Activated CD8-positive, alpha-beta T cell treated with anti-CD3 and anti-CD28 coated beads for 36 hours (primary cell): ENCODE measurements at places on chromosomes 2 and 18. TPM values are rescaled to one million over a fixed set of nuclear protein-coding genes. Genes with fewer than 3 reads are reported as not detected.

DNA sequence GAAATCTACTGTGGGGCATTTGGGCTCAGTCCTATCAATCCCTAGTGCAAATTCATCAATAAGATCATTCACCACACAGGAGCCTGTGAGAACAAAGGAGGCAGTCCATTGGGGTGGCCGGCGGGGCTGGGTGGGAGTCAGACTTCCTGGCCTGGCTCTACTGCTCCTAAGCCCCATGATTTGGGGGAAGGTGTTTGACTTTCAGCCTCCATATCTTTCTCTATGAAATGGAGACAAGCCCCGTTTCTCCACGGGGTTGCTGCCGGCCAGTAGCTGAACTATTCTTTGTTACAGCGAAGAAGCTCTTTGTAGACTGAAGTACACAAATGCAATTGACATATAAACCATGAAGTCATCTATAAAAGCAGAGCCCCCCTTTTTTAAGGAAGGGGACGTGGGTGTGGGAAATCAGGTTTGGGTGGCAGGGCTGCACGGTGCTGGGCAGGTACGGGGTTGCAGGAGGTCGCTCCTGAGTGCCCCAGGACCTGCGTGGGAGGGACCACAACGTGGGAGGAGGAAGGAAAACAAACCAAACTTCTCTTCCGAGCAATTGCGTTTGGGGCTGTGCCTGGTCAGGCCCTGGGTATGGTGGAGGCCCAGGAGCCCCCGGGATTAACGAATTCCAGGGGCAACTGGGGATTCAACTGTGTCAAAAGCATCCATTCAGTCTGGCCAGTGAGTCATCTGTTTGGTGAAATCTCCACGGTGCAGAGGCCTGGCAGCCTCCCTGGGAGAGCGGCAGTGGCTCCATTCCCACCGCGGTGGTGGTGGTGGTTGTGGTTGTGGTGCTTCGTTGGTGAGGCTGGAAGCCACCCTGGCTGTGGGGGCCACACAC, 18.2 kb downstream of the FBLN7 start:
- H3K4me1 ChIP-seq: peaks cover 37% of the 10 kb centered on the region
- H3K27ac ChIP-seq: peak overlapping the region; percentile 68
- peak overlapping the region; percentile 56 for H3K4me3 ChIP-seq
- H3K27me3 ChIP-seq: no peaks in the 10 kb centered on the region

DNA sequence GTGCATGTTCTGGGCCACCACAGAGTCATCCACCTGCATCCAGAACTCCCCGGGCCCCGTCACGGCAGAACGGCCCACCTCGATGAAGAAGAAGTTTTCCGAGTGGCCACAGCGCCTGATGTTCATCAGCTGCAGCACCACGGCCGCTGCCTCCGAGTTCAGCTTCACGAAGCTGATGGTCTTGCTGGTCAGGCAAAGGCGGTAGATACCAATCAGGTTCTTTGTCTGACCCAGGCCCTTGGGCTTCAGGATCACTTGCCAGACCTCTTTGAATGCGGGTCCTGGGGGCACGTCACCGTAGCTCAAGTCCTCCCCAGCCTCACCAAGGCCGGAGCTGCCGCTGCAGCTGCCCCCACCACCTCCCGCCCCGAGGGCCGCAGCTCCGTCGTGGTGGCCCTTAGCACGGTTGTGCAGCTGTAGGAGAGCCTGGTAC, 1.6 kb downstream of the IRS1 start:
- no peak overlapping the region for H3K27ac ChIP-seq
- DNase-seq: no peak
- peak overlapping the region; percentile 84 for H3K4me3 ChIP-seq
- peaks cover 12% of the 10 kb centered on the region for H3K36me3 ChIP-seq
- no peaks in the 10 kb centered on the region for H3K27me3 ChIP-seq

- DNase-seq: no peak
- H3K36me3 ChIP-seq: no peaks in the 10 kb centered on the region
- no peak overlapping the region for H3K4me3 ChIP-seq
- H3K4me1 ChIP-seq: no peaks in the 10 kb centered on the region
- H3K27ac ChIP-seq: no peak overlapping the region
These were observed 91.6 kb downstream of the PRKRA start for GRCh38 chr2:178359192-178359912.

- H3K4me1 ChIP-seq: peaks cover 78% of the 10 kb centered on the region
- peak overlapping the region; percentile 80 for H3K27ac ChIP-seq
- DNase-seq: no peak
- peaks cover 48% of the 10 kb centered on the region for H3K36me3 ChIP-seq
These were observed 4.3 kb downstream of the CASP8 start for GRCh38 chr2:201264472-201265173.

The CPLX4 gene
- total RNA-seq: not detected

The PAIP2B gene
- total RNA-seq: 3.1 TPM

- no peak for DNase-seq
- no peak overlapping the region for H3K27ac ChIP-seq
- no peaks in the 10 kb centered on the region for H3K4me1 ChIP-seq
- no peaks in the 10 kb centered on the region for H3K36me3 ChIP-seq
These were observed 639.9 kb downstream of the LRP1B start for GRCh38 chr2:141490886-141491285.

GRCh38 chr2:106124905-106125549, 69.1 kb downstream of the UXS1 start:
- H3K27ac ChIP-seq: peak overlapping the region; percentile 49
- H3K36me3 ChIP-seq: peaks cover 46% of the 10 kb centered on the region
- no peaks in the 10 kb centered on the region for H3K27me3 ChIP-seq

- no peaks in the 10 kb centered on the region for H3K27me3 ChIP-seq
- H3K36me3 ChIP-seq: peaks cover 3% of the 10 kb centered on the region
- H3K27ac ChIP-seq: no peak overlapping the region
- H3K4me1 ChIP-seq: peaks cover 67% of the 10 kb centered on the region
These were observed 54.5 kb downstream of the MAP4K4 start for GRCh38 chr2:101751875-101752619.
